ENCODE measurements at places on chromosomes 3 and 15.

- DNase-seq = no peak
Measured at GRCh38 chr3:12401208-12401607, 83.1 kb upstream of the TSEN2 start.

DNA sequence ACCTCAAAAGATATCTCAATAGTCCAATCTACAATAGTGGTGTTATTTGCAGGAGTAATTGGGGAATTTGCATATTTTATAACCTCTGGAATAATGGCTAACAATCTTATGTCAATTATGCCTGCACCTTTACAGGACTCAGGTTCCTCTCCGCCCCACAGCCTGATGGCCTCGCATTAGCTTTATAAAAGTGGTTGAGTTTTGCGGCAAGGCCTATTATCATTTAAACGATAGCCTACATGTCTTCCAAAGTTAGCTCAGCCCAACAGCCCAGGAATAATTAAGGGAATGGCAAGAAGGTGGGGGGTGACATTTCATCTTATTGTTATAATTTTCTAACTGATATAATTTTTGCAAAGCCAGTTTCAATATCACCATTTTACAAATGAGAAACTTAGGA is 97.3 kb downstream of the RTP4 start:
- DNase-seq = no peak

DNA sequence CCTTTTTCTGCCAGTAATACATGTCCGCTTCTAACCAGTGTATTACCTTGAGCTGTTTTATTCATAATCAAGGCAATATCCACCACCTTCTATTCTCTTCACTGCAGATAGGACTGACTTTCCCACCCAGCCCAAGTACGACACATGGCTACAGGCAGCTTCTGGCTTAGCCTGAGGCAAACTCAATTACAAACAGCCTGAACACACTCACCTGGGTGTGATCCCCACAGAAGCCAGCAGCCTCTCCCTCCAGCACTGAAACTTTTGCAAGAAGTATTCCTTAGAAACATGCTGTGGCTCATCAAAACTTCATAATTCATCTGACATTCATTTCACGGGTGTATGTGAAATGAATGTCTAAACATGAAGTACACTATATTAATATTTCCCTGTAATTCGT is 13.5 kb upstream of the KCNMB3 start:
- no peak for DNase-seq

GRCh38 chr15:51837792-51838251 is 8.4 kb downstream of the TMOD3 start:
- no peak for DNase-seq

DNA sequence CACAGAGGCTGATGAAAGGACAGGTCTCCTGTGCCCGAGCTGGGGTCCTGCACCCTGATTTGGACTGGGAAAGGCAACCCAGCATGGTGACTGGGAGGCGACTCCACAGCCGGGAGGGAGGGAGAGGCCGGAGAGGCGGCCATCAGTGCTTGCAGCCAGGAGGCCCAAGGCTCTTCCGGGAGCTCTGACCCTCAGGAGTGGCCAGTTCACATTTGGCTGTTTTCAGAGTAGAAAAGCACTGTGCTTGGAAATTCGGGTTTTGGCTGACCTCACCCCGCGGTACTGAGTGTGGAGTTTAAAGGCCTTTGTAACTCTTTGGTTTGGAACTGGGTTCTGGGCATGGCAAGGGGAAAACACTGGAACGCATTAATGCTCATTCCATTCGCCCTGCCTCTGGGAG is 31.9 kb downstream of the SMAD6 start:
- no peak for DNase-seq

DNA sequence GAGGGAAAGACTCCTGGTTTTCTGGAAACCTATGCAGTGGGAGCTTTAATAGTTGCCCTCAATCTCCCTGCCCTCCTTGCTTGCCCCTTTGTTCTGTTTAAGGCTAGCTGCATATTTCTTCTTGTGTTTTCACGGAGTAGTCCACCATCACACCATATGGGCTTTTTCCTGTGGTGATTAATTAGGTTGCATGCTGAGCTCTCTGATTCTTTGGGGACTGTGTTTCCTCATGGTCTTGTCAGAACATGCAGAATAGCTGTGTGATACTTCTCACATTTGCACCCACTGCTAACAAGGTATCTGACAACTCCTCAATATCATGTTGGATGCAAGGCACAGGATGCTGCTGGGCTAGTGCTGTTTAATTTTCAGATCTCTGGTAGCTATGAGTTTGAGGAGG is 139.6 kb downstream of the PTPRG start:
- no peak for DNase-seq

GRCh38 chr3:184656829-184657681 is 54.8 kb downstream of the MAGEF1 start:
- no peak for DNase-seq

- no peak for DNase-seq
Measured at GRCh38 chr3:49456466-49456865, 13.6 kb upstream of the DAG1 start.

DNA sequence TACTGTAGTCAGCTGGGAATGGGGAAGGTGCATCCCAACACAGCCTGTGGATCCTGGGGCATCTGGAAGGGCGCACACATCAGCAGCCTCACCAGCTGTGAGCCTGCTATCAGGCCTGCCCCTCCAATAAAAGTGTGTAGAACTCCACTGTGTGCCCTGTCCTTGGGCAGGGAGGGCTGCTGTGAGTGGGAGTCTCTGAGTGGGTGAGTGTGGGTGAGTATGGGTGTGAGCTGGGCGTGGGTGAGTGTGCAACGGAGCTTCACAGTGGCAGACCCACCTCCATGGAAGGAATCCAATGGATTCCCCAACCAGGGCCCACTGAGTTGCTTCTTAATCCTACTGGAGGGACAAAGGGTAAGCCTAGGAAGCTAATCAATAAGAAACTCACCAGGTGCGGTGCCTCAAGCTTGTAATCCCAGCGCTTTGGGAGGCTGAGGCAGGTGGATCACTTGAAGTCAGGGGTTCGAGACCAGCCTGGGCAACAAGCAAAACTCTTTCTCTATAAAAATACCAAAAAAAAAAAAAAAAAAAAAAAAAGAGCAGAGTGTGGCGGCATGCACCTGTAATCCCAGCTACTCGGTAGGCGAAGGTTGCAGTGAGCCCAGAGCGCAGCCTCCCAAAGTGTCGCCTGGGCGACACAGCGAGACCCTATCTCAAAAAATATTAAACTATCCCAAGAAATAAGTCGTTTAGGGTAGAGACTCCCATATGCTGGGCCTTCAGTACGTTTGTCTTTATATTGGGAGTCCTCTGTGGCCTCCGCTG is 555 bp upstream of the RCCD1 start:
- no peak for DNase-seq

DNA sequence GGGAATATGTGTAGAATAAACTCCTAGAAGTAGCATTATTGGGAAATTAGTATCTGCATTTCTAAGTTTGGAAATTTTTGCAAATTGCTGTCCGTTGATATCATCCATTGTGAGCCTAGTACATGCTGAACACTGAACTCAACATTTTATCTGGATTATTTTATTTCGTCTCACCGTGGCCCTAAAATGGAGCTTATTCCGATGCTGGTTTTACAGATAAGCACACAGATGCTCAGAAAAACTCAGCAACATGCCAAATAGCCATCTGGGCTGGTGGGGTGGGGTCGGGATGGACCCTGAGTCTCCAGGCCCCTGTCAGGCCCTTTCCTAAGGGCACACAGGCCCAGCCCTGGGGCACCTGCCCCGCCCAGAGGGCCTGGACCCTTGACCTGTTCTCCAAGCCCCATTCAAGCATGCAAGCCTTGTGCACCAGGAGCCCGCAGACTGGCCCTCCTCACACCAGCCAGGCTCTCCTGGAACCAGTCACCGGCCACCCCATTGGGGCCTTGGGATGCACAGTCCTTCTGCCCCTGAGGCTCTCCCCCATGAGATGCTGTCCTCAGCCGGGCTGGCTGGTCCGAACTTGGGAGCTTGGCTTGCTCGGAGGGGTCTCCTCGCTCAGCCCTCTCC is 20.7 kb upstream of the KLF13 start:
- no peak for DNase-seq

DNA sequence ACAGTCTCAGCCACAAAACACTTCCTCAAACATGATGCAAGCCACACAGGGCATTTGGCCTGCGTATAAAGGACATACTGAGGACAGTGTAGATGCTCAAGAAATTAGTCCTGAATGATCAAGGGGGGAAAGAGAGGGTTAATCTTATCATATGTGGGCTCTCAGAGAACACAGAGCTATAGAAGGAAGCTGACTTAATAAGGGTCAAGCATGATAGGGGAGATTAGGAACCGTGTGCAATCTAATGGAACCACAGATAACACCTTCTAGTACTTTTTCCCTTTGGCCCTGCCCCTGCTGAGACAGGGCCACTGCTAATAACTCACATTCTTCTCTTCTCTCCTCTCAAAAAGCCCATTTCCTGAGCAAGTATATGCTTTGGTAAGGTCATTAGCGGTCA is 114.1 kb upstream of the ADAMTS9 start:
- no peak for DNase-seq

- DNase-seq = no peak
Measured at GRCh38 chr3:76203578-76203977, 418.2 kb upstream of the ZNF717 start.

DNA sequence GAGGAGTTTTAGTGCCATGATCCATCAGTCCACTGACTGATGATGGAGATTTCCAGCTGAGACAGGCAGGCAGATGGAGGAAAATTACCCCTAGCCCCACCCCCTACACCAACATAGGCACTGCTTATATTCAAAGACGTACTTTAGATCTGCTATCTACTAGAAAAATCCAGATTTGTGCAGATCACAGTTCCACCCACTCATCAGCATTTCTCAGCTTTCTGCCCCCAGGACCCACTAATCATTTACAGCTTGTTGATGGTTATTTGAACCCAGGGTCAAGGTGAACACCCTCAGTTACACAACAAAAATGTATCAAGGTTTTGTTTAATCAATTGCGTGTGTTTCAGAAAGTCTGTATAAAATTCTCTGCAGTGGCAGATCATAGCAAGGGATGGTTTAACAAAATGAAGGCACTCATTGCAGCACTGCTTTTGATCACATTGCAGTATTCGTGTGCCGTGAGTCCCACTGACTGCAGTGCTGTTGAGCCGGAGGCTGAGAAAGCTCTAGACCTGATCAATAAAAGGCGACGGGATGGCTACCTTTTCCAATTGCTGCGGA is at the start of gene HRG:
HRG (plus strand) TSS at position 390 of the 564 bp plus-strand sequence; CDS start at position 408, 18 bp downstream.
- DNase-seq = no peak

DNA sequence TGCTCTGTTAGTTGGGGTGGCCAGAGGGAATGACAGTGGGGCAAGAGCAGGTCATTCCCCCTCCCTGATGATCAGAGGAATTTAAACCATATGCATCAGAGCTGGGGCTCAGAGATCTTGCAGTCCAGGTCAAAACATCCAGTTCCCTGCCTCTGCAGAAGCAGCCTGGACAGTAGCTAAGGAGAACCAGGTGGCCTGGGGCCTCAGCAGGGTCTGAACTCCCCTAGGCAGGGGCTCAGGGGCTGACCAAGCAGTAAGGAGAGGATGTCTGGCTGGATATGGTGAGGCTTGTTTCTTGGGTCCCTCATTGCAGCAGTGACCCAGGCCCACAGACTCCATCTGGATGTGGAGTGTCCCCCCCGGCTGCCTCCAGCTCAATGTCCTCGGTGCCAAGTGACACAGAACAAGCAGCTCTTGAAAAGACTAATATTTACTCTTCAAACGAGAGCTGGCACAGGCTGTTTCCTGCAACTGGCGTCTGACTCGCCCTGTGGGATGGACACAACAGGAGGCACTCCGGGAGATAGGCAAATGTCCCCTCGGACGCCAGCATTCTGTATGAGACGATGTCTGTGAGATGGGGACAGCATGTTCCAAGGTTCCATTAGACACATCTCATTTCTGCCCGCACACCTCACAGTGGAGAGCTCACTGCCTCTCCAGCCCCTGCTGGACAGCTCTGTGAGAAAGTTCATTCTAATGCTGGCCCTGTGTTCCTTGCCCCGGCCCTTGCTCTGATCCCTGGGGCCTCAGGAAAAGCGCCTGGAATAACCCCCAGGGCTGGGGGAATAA is 37.1 kb downstream of the SEC22C start:
- no peak for DNase-seq

- DNase-seq = no peak
Measured at GRCh38 chr3:20327889-20328288, 141.9 kb upstream of the SGO1 start.

DNA sequence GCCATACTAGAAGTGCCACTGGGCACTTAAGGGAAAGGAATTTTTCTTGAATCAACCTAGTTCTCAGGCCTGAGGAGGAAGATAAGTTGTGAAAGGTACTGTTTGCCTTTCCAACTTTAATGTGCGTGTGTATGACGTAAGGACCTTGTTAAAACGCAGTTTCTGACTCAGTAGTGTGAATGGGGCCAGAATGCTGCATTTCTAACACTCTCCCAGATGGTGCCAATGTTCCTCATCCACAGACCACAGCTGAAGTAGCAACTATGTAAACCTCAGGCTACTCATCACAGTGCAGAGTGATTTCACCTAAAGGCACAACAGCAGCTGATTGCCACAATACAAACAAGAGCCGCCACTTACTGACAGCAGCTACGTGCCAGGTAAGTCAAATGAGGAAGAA is 103.6 kb downstream of the OTOL1 start:
- no peak for DNase-seq

GRCh38 chr3:86995537-86995936 is 4.6 kb upstream of the VGLL3 start:
- DNase-seq = no peak

GRCh38 chr3:135753506-135753905 is 212.0 kb upstream of the PPP2R3A start:
- no peak for DNase-seq

GRCh38 chr3:15703346-15703745 is 94.4 kb downstream of the ANKRD28 start:
- DNase-seq = no peak

DNA sequence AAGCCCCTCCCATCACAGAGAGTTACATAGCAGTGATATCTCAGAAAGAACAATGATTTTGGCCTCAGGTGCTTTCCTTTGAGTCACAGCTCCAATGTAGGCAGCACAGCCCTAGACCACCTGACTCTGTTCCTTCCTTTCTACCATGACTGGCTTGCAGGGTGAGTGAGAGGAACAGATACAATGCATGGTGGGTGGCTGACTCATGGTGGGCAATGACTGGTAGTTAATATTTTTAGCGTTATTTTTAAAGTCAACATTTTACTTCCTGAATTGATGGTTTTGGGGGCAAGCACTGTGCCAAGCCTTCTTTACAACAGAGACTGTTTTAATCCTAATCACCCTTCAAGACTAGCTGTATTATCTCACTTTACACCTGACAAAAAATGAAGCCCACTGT is 32.8 kb upstream of the ST3GAL6 start:
- DNase-seq = no peak

DNA sequence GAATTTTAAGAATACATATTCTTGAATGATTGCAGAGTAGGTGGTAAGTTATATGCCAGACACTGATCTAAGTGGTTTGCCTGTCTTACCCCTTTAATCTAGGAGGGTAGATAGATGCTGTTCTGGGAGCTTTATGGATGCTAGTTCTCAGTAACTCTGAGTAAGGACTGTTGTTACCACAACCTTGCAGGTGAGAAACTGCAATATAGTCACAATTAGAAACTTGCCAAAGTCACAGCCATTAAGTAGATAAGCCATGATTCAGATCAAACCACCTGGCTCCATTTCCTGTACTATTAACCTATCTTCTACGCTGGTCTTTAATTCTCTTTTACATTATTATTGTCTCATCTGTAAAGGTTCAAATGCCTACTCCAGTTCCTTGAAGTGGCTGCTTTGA is 46.8 kb downstream of the UBE2E2 start:
- DNase-seq = no peak

All from activated CD4-positive, CD25-positive, alpha-beta regulatory T cell treated with anti-CD3 and anti-CD28 coated beads, Interleukin-2, amount 50 U/mL, for 72 hours (primary cell).